ENCODE measurements at places on chromosomes 12 and 14. TPM values are rescaled to one million over a fixed set of nuclear protein-coding genes. Genes with fewer than 3 reads are reported as not detected.

GRCh38 chr12:19415563-19415962 lies 23.7 kb upstream of the AEBP2 start:
- DNase-seq = no peak

The GLIPR1L1 gene
- not detected for total RNA-seq

The CLEC14A gene
- total RNA-seq = not detected

GRCh38 chr12:121536899-121537813 lies 43.7 kb downstream of the KDM2B start:
- DNase-seq = peak; percentile 48

- DNase-seq = no peak
Measured at GRCh38 chr14:100339766-100340422, 16.8 kb downstream of the SLC25A47 start.

The SLC5A8 gene
- total RNA-seq = not detected

- peak; percentile 42 for DNase-seq
Measured at GRCh38 chr12:89525305-89525823, 483 bp downstream of the POC1B start.

GRCh38 chr14:103214461-103214958 lies 91.2 kb downstream of the TNFAIP2 start:
- DNase-seq = no peak

DNA sequence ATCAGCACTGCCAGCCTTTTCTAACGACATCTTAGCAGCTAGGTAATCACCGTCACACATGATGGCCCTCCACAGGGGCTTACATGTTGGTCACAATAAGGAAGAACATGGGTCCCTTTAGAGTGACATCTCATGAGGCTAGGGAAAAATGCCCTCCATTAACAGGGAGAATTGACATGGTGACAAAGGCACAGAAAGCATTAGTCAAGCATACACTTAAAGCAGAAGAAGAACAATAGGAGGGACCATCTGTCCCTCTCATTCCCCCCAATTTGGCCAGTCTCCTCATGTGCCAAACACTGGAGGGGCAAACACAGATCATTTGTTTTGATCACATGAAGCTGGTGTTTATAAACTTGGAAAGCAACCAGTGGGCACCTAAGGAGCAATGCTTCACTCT lies 78.0 kb downstream of the GRIP1 start:
- DNase-seq = no peak

DNA sequence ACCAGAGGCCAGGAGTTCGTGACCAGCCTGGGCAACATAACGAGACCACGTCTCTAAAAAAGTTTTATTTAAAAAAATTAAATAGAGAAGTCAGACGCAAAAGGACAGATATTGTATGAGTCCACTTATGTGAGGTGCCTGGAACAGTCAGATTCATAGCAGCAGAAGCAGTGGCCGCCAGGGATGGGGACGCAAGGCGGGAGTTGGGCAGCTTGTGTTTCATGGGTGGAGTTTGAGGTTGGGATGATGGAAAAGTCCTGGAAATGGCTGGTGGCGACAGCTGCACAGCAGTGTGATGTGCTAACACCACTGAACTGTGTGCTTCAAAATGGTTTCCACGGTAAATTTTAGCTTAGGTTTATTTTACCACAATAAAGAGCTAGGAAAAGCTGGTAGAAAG lies 57.6 kb upstream of the DDX11 start:
- DNase-seq = no peak

- no peak for DNase-seq
Measured at GRCh38 chr12:19659501-19659900, 220.2 kb downstream of the AEBP2 start.

The TAS2R7 gene
- not detected for total RNA-seq

DNA sequence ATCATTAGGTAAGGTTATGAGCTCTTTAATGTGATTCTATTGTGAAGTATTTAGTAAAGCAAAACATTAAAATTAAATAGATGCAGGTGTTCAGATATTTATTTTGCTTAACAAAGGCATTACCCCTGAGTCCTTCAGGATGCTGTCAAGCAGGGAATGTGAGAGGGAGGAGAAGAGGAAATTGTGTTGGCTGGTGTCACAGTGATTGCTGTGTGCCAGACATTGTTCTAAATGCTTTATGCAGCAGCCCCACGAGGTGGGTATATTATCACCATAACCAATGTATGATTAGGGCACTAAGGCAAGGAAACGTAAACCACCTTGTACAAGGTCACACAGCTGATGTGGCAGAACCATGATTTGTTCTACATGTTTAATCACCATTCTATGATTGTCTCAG lies 80.1 kb downstream of the STAB2 start:
- no peak for DNase-seq

GRCh38 chr12:120651821-120652220 lies 11.4 kb downstream of the CABP1 start:
- DNase-seq = no peak

DNA sequence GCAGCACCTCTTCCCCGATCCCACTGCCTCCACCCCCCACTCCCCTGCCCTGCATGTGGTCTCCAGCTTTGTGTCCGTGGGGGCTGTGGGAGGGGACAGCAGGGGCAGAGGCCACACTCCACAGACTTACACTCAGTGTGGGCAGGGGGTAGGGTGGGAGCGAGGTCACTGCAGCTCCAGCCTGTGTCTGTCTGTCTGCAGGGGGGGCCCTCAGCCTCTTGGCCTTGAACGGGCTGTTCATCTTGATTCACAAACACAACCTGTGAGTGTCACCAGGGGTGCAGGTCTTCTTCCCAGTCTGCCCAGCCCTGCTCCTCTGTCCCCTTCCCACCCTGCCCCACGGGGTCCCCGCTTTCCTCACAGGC lies 6.5 kb downstream of the NOC4L start:
- DNase-seq = no peak

DNA sequence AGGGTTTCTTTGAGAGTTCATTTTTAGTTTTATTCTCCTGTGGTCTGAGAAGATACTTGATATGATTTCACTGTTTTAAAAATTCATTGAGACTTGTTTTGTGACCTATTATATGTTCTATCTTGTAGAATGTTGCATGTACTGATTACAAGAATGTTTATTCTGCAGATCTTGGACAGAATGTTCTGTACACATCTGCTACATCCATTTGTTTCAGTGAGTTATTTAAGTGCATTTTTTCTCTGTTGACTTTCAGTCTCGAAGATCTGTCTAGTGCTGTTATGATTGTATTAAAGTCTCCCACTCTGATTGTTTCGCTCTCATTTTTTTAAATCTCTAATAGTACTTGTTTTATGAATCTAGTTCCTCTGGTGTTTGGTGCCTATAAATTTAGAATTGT lies 1319.8 kb downstream of the TMEM121 start:
- DNase-seq = no peak

DNA sequence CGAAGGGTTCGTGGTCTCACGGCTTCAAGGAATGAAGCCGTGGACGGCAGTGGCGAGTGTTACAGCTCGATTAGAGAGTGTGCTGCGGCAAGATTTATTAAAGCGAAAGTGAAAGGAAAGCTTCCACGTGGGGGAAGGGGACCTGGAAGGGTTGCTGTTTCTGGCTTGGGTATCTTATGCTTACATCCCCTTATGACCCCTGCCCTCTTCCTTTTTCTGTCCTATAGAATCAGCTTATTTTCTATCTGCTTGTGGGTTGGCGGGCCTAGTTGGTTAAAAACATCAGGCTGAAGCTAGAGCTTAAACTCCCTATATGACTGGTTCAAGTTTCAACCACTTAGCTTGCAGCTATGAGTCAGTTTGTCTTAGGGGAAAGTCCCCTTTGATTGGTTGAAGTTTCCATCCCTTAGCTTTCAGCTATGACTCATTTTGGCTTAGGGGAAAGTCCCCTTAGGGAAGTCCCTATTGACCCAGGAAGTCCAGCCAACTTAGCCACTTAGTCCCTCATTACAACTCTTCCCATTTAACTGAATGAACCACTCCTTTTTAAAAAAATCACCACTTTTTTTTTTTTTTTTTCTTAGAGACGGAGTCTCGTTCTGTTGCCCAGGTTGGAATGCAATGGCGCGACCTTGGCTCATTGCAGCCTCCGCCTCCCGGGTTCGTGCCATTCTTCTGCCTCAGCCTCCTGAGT lies 1494.7 kb upstream of the TMEM132C start:
- DNase-seq = peak; percentile 99

DNA sequence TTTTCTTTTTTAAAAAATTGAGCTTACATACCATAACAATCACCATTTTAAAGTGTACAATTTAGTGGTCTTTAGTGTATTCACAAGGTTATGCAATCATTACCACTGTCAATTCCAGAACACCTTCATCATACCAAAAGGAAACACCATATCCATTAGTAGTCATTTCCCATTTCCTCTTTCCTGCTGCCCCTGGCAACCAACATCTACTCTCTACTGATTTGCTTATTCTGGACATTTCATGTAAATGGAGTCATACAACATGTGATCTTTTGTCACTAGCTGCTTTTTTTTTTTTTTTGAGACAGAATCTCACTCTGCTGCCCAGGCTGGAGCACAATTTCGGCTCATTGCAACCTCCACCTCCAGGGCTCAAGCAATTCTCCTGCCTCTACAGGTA lies 66.8 kb upstream of the CFL2 start:
- peak; percentile 98 for DNase-seq

GRCh38 chr12:108254517-108255251 lies 84.4 kb downstream of the CMKLR1 start:
- no peak for DNase-seq

- DNase-seq = no peak
Measured at GRCh38 chr14:89900802-89901201, 53.7 kb downstream of the EFCAB11 start.

GRCh38 chr12:6968426-6968825 lies 2.0 kb downstream of the PHB2 start:
- no peak for DNase-seq

DNA sequence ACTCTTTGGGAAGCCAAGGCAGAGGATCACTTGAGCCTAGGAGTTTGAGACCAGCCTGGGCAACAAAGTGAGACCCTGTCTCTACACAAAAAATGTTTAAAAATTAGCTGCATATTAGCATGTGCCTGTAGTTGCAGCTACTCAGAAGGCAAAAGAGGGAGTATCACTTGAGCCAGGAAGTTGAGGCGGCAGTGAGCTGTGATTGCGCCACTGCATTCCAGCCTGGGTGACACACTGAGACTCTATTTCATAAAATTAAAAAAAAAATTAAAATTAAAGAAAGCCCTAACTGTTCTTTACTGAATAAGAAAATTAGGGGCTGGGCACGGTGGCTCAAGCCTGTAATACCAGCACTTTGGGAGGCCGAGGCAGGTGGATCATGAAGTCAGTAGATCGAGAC lies 27.0 kb downstream of the SENP1 start:
- peak; percentile 42 for DNase-seq
